ENCODE measurements at places on chromosomes 2 and 18.

GRCh38 chr2:204401114-204401513 lies 144.2 kb upstream of the PARD3B start:
- DNase-seq = no peak

GRCh38 chr2:24643051-24643450 lies 150.1 kb downstream of the PTRHD1 start:
- DNase-seq = no peak

DNA sequence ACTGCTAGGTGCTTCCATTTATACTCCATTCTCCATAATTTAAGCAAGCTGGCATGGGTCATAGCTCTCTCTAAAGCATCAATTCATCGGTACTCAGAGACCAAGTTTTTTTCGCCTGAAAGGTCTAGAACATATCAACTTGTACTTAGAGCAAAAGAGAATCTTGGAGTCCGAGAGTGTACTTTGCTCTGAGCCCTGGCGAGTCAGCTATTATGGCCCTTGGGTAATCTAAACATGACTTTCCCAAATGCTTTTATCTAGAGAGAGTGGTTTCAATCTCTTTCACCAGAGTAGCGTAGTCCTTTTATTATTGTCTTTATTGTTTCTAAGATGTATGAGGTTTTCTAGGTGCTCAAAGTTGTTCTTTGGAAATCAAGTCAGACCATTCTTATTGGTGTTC lies 34.4 kb downstream of the MAIP1 start:
- no peak for DNase-seq

- no peak for DNase-seq
Observed at GRCh38 chr18:8188184-8188583, 421.1 kb upstream of the RAB12 start.

DNA sequence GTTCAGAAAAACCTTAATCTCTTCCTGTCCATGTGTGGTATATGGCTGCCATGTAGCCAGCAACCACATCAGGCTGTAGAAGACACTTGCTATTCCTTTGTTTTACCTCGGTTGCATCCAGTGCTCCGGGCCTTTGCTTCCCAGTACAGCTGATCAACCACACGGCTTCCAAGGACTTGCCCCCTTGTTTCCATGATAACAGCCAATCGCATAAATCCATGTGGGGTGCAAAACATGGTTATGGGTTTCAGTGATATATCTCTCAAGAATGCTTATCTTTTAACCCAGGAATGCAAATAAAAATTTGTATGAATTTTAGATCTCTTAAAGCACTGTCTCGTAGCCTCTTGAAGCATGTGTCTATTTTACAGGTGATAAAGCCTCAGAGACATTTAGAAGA lies 118.3 kb downstream of the MGAT5 start:
- DNase-seq = no peak

GRCh38 chr18:48105317-48105716 lies 174.9 kb upstream of the SMAD2 start:
- no peak for DNase-seq

DNA sequence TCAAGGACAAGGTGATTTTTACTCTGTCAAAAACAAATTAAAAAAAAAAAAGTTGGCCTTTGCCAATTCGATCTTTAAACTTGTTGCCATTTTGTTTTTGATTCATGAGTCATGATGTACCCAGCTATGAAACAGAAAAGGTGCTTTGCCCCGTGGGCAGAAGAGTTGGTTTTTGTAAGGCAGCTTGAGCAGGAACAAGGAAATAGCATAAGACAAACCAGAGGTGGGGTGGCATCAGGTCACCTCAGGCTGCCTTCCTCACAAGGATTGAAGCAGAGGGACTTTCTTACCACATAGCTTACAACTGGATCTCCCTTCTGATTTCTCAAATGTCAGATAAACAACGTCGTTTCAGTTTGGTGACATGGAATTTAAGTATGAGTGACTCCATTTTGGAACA lies 123.8 kb downstream of the ARL4C start:
- no peak for DNase-seq

DNA sequence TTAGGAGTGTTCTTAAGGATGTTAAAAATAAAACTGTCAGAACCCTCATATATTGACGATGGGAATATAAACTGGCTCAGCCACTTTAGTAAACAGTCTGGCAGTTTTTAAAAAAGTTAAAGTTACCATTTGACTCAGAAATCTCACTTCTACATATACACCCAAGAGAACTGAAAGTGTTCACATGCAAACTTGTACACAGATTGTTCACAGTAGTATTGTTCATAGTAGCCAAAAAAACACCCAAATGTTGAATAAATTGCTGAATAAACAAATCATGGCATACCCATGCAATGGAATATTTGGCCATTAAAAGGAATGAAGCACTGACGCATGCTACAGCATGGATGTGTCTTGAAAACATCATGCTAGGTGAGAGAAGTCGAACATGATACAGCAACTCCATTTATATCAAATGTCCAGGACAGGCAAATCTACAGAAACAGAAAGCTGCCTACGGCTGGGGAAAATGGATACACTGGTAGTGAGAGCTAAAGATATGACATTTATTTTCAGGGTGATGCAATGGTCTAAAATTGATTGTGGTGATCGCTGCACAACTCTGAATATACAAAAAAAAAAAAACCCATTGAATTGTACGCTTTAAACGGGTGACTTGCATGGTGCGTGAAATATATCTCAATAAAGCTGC lies 10.1 kb downstream of the RPL31 start:
- DNase-seq = no peak

GRCh38 chr2:19301706-19302105 lies 56.7 kb downstream of the OSR1 start:
- no peak for DNase-seq

DNA sequence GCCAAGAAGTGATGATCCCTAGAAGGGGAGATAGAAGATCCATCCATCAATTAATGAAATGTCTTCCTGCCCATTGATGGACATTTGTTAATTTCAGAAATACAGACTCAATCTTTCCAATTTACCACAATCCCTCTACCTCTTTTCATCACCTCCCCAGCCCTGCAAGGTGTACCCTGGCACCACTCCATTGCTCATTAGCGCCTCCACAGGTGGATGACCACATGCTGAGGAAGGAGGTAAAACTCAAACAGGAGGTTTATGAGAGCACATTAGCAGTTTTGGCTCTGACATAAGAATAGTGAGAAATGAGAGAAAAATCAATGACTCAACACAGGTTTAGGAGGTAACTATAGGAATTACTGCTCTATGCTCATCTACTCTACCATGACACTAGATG lies 208.0 kb downstream of the C1D start:
- no peak for DNase-seq

DNA sequence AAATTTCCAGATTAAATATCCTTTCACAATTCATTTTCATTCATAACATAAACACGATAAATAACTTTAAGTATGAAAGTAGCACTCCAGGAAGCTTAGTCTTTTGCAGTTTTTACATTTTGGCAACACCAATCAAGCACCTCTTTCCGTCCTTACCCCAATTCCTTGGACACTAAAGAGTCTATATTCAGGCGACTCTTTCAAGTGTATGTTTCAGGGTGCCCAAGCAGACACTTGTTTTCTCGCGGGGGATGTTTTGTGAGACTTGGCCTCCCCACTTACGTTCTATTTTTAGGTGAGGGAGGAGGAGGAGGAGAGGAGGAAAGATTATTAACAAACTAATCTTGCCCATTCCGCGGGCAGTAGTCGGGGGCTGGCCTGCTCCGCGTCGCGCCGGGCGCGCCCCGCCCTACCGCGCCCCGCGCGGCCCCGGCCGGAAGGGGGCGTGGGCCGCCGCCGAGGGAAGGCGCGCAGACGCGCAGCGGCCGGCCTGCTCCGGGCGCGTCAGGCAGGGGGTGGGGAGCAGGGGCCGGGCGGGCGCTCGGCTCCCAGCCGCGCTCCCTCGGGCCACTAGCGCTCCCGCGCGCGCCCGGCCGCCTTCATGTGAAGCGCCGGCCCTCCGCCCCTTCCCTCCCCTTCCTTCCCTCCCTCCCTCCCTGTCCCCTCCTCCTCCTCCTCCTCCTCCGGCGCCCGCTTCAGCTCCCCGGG lies at the start of gene ITPRID2:
TSS of gene ITPRID2 (plus strand) at position 473 of the 708 bp plus-strand sequence. CDS start 337 bp downstream, outside the sequence.
- DNase-seq = peak; percentile 78

DNA sequence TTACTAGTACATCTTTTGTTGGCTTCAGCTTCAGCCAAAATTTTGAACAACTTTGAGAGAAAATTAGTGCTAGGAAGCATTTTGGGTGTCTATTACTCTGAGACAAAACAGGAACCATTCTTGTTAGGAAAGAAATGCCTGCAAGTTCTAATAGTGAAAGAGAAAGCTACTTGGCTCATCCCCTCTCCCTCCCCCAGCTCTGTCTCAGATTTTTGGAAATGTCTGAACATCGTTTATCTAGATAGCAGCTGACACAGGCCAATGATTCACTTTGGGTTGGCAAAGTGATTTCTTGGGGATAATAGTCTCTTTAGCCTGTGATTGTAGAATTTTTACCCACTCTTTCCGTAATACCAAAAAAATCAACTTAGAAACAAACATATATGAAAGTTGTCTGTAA lies 42.3 kb upstream of the PTPRM start:
- no peak for DNase-seq

GRCh38 chr18:38972571-38972970 lies 1407.0 kb upstream of the CELF4 start:
- no peak for DNase-seq

GRCh38 chr2:127560201-127560930 lies 24.9 kb downstream of the MYO7B start:
- no peak for DNase-seq

DNA sequence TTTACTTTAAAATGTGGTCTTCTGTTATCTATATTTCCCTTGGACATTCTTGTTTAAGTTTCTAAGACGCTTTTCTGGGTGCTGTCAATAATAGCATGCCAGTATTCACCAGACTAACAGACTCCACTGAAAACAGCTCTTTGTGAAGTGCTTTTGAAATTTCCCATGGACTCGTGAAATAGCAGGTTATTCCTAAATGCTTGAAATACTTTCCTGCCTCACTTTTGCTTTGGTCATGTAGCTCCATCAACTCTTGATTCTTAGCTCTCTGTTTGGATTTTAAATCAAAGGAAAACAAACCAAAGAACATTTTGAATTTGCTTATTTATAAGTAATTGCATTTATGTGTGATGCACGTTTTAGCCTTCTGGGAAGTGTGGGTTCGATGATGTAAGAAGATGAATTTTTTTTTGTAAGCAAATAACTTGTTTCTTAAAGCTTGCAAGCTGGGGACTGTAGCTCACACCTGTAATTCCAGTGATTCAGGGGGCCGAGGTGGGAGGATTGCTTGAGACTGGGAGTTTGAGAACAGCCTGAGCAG lies 147.8 kb downstream of the WDSUB1 start:
- DNase-seq = no peak

DNA sequence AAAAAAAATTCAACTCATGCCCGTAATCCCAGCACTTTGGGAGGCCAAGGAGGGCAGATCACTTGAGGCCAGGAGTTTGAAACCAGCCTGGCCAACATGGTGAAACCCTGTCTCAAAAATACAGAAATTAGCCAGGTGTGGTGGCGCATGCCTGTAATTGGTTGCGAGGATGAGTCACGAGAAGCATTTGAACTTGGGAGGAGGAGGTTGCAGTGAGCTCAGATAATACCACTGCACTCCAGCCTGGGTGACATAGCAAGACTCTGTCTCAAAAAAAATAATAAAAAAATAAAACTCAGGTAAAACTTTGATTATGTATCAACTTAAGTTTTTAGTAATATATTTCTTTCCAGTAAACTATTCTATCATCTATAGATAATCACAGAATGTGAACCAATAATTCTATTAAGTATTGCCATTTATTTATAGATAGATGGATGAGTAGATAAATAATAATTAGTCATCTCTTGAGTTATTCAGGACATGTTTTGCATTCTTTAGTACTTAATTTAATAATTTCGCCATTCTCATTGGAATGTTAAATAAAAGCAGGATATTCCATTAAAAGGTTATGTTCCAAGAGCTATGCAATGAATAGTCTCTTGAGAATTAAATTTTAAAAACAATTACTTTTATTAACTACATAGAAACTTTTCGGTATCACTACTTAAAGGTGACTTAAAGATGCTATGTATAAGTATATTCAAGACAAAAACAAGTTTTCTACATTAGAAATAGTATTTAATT lies 48.7 kb downstream of the WDPCP start:
- DNase-seq = no peak

GRCh38 chr18:62325806-62326645 lies 916 bp downstream of the TNFRSF11A start:
- DNase-seq = no peak

- DNase-seq = no peak
Observed at GRCh38 chr2:953975-954686, 3.5 kb downstream of the SNTG2 start.

DNA sequence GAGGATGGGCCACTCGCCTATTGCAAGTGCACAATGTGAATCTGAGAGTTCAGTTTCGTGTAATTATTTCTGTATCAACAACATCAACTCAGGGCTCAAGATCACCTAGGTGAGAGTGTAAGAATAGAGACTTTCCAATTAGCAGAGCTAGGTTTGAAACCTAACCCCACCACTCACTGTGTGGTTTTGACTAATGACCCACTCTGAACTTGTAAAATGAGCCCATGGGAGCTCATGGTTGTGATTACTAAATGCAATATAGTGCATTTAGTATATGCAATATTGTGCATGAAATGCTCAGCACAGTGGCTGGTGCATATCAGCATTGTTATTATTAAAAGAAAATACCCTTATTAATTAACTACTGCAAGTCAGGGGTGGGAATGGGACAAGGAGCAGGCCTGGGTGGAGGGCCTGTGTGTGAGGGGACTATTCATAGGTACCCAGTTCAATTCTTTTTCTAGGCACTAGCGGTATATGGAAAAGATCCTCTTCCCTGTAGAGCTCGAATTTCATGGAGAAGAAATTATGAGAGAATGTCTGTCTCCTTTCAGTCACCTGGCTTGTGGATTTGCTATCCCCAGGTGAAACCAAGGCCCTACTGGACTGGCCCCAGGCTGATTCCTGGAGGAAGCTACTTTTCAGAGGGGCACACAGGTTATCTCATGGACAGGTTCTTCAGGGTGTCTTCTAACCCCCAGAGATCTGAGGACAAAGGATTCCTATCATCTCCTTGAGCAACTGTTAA lies 169.5 kb downstream of the GFPT1 start:
- DNase-seq = no peak

- DNase-seq = no peak
Observed at GRCh38 chr2:68800027-68800401, 65.4 kb downstream of the ARHGAP25 start.

DNA sequence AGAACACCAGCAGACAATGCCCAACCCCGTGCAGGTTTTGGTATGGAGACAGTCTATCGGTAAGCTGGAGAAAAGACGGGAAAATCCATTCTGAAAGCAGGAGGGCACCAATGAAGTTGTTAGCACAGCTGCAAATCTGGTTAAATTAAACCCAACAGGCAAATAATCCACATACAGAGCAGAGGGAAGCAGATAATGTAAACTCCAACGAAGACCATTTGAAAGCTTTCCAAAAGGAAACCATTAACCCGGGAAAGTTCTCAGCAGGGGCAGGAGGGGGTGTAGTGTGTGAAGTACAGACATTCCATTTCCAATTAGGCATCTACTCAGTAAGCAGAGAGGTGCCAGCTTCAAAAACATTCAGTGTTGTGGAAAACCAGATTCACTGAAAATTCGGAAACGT lies 10.3 kb downstream of the EDAR start:
- DNase-seq = no peak

GRCh38 chr2:96538487-96539214 lies 2.1 kb downstream of the ARID5A start:
- peak; percentile 90 for DNase-seq

GRCh38 chr2:140354544-140354943 lies 1574.4 kb upstream of the NXPH2 start:
- DNase-seq = no peak

- DNase-seq = no peak
Observed at GRCh38 chr18:39494211-39494896, 1928.8 kb upstream of the CELF4 start.

All from breast epithelium (tissue), 4 donors.